ENCODE measurements at places on chromosomes 11 and 22.

DNA sequence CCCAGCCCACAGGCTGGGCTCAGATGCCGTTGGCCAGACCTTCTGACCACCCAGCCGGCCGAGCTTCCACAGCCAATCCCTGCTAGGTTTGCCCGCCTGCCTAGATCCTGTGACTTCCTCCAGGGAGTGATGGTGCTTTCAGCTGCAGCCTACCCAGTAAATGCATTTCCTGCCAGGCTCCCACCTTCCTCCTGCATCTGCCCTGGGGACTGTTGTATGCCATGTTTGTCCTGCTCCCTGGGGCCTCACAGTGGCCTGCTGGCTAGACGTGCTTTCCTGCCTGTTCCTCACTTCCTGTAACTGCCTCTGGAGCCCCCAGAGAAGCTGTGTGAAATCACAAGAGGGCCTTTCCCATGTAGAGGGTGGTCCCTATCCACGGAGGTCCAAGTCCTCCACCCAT is 86.2 kb downstream of the GALNT18 start:
- no peak for DNase-seq

GRCh38 chr11:119982517-119983239 is 155.2 kb downstream of the TRIM29 start:
- DNase-seq = no peak

DNA sequence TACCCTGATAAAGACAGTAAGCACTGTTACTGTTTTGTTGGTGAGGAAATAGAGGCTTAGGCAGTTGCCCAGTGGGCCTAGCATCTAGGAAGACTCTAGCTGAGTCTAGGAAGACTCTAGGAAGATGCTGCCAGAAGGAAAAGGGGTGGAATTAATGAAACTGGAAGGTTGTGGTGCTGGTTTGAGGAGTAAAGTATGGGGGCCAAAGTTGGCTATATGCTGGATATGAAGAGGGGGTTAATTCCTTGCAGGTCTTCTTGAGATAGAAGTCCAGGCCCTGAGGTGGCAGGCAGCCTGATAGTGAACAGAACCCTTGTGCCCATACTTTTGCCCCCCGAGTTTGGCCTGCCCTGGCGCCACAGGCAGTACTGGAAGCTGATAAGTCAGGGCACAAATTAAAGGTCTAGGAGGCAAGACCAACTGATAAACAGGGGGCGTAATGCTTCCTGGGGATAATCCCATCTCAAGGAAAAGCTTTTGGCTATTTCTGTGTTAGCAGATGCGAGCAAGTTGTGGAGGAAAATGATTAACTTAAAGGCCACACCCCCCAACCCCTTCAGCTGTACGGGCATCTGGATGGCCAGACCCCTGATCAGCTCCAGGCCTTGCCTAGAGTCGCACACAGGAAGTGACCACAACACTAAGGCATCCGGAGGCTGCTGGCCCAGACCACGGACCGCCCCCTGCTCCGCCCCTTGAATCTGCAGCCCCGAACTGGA is 3.1 kb downstream of the ILK start:
- peak; percentile 8 for DNase-seq

GRCh38 chr22:40009951-40010671 is 15.4 kb downstream of the FAM83F start:
- peak; percentile 43 for DNase-seq

- no peak for DNase-seq
Observed at GRCh38 chr11:119892311-119892808, 163.4 kb upstream of the NECTIN1 start.

GRCh38 chr11:122168218-122168617 is 52.2 kb upstream of the BLID start:
- no peak for DNase-seq

GRCh38 chr11:104333977-104334376 is 170.0 kb upstream of the PDGFD start:
- no peak for DNase-seq

DNA sequence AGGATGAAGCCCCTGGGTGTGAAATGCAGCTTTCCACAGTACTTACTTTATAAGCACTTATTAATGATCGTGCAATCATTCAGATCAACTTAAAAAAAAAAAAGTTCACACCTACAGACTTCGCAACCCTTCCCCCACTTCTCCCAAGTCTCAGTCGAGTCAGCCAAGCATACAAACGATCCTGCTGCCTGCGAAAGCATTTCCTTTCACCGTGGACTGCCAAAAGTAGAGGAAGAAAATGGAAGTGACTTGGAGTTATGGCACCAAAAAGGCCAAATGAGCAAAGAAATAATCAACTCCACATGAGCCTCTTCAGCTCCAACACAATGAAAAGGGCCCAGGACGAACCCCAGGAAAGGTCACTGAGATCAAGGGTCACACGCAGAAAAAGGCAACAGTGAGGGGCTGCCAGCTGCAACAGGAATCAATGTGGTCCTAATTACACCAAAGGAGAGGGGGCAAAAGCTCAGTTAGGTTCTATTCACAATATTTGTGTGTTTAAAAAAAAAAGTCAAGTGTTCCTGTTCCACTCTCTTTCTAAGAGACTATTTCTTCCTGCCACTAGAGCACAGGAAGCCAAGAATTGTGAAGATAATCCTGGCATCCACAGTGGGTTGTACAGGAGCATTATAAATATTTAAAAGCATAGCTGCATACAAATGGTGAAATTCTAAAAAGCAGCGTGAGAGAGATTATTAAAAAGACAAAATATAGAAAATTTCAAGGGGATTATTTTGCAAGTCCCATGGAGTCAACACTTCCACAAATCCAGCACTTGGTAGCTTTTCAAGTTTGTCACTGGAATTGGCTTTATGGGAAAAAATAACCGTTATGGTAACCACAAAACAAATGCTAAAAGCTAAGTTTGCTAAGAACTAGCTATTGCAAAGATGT is 28.4 kb downstream of the CDON start:
- DNase-seq = no peak

GRCh38 chr11:69600001-69600400 is 41.0 kb upstream of the CCND1 start:
- no peak for DNase-seq

DNA sequence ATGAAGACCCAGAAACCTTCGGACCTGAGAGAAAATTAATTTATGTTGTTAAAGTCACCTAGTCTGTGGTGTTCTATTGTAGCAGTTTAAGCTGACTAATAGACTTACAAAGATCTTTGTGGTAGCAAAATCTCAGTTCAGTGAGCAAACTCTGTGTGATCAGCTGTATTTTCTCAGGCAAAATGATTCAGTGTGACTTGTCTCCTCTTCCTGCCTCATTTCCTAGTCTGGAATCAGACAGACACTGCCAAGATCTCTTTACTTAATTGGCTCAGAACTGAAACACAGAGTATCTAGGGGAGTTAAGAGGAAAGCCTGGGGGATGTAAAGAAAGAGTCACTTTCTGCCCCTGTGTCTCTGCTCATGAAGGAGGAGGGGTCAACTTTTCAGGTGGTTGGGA is 564.7 kb downstream of the KCNA4 start:
- DNase-seq = no peak

DNA sequence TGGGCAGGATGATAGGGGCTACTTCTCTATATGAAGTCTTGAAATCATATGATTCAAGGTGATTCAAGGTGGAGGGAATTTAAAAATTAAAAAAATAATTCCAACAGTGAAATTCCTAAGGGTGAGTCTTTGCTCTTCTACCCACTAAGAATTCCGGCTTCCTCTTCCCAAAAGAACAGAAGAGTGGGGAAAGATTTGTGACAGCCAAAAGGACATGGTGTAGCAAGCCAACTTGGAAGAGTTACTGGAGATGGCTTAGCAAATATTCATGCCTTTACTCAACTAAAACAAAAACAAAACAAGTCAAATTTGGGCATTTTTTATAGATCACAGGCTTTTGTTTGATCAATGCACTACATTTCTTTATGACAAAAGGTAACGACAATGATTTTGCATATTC is 12.3 kb downstream of the ZBED5 start:
- DNase-seq = no peak

DNA sequence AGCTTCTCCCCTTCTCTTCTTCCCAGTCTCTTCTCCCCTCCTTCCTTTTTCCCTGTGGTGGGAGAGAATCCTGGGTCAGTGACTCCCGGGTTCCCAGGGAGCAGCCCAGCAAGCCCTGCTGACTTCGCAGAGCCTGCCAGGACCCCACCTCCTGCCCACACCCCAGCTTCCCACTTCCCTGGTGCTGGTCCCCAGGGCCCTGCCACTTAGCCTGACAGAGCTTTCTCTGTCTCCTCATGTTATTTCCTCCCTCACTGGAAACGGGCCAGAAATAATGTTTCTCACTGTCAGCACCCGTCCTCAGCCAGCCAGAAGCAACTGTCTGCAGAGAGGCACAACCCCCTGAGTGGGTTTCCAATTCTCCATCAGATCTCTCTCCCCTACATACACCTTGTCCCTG is 27.1 kb downstream of the C11orf96 start:
- no peak for DNase-seq

- no peak for DNase-seq
Observed at GRCh38 chr11:72327606-72328005, 83.6 kb upstream of the PHOX2A start.

DNA sequence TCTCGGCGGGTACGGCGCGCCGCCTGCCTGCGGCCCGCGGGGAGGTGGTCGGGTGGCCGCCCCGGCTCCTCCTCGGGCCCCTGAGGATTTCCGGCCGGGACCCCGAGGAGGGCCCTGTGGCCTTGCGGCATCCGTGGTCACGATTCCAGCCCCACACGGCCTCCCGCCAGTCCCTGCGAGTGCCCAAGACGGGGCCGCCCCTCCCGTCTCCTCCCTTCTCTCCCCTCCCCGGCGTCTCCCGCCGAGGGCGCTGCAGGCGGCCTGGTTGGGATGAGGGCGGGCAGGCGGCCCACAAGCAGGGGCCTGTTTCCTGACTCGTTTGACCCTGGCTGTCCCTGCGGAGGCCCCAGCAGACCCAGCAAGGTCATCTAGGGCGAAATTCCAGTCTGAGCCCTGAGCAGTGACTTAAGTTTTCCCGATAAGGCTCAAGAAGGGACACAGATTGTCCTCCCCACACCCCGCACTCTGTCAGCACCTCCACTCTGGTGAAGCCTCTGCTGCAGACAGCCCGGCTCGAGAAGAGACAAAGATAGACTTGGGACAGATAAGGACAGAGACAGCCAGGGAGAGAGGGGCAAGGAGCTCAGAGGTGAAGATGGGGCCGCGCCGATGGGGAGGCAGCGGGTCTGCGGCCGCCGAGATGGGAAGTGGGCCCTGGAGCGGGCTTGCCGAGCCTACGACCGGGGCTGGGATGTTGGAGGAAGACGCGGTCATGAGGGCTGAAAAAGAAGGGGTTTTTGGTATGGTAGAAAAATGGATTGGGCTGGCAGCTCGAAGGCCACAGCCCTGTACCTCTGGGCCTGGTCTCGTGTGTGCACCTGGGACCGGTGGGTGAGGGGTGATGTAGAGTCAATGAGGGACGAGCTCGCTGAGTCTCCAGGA is 95.0 kb downstream of the SWAP70 start:
- no peak for DNase-seq

- no peak for DNase-seq
Observed at GRCh38 chr22:42889304-42889703, 32.2 kb upstream of the ARFGAP3 start.

DNA sequence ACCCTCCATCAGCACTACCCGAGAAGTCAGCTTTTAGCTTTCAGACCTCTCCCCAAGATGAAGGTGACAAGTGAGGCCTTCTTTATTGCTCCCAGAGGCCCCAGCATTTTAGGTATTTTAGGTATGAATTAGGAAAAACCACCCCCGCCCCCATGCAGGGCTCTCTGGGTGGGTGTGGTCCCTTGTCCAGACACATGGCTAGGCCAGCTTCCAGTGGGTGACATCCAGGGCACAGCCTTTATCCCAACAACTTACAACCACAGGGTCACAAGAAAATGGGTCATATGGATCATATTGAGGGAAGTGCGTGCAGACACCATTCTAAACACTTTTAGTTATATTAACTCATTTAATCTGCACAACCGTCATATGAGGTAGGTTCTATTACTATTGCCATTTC is 42.1 kb downstream of the RIBC2 start:
- DNase-seq = no peak

DNA sequence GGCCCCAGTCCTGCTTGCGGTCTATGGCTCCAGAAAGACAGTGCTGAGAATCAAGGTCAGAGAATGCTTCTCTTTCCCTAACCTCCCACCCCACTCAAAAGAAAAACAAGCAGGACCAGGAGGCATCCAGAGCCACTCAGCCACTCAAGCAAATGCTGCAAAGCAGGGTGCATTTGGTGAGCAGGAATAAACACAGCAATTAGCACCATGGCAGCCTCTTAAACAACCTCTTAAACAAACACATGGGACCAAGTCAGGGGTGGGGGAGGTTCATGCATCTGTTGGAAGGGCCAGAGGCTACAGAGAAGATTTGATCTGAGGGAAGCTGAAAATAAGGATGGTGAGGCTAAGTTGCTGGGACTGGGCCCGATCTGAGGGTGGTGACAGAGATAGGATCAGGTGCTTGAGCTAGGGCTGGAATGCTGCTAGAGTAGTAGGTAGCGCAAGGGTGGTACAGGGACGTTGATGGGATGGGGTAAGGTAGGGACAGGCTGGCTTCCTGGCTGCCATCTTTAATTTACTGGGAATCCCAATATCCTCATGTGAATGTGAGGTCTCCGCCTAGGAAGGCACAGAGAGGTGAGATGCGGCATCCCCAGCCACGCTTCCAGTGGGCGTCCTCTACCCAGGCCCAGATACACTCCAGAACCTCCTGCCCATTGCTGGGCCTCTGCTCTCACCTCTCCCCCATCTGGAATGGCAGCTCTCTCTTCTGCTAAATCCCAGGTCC is 26.6 kb upstream of the LMO1 start:
- no peak for DNase-seq

GRCh38 chr22:46783721-46784120 is 21.3 kb downstream of the TBC1D22A start:
- no peak for DNase-seq

GRCh38 chr11:44542372-44542771 is 23.1 kb upstream of the CD82 start:
- DNase-seq = no peak

- no peak for DNase-seq
Observed at GRCh38 chr11:64694821-64695365, 28.1 kb downstream of the NRXN2 start.

DNA sequence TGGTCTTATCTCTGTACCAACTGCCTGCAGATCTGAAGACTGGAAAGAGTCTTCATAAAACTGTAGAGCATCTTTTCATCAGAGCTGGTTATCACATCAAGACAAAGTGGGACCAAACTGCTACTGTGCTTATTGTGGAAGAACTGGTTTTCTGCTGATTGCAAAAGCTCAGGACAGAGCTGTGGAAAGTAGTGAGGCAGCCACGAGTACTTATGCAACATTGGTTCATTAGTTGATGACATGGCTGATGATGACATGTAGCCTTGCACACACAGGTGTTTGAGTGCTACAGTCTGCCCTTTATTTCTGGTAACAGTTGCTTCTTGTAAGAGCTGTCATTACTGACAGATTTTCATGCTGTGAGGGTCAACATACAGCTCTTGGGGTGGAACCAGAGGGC is 185.4 kb upstream of the GUCY1A2 start:
- DNase-seq = no peak

DNA sequence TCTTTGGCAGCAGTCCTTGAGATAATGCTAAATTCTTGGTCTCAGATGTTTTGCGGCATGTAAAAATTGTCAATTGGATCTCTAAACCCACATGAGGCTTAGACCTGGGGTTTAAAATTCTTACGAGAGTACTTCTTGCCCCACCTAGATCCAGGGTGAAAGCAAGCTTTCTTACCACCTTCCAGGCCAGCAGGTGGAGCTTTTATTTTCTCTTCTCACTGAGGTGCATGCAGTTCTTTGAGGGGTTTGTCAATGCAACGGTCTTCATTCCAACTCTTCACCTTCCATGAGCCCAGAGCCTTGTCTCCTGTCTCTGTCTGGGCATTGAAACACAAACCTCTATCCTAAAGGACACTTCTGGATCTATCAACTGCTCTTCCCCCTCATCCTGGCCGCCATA is 154.1 kb downstream of the MYO18B start:
- no peak for DNase-seq
